Right forelimb (tissue), 1 donor: ENCODE measurements at places on chromosomes 1 and 21.
A peak's percentile ranks its signal among the peaks of the same experiment; 100 is the strongest.

DNA sequence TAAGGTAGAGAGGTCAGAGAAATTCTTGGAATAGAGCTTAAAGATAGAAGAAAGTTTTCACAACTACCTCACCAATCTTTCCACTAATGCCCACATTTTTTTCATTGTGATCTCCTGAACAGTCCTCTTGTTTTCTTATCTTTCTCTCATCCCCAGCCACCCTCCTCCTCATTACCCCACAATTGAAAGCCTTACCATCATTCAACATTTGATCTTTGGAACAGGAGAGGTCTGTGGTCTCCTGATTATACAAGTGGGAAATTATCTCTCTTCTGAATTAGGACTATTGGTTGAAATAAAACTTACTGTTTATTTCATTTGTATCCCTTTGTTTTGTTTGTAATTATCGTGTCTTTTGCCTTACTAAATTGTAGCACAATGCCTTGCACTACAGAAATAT is 29.6 kb downstream of the DNAH14 start:
- DNase-seq: no peak

DNA sequence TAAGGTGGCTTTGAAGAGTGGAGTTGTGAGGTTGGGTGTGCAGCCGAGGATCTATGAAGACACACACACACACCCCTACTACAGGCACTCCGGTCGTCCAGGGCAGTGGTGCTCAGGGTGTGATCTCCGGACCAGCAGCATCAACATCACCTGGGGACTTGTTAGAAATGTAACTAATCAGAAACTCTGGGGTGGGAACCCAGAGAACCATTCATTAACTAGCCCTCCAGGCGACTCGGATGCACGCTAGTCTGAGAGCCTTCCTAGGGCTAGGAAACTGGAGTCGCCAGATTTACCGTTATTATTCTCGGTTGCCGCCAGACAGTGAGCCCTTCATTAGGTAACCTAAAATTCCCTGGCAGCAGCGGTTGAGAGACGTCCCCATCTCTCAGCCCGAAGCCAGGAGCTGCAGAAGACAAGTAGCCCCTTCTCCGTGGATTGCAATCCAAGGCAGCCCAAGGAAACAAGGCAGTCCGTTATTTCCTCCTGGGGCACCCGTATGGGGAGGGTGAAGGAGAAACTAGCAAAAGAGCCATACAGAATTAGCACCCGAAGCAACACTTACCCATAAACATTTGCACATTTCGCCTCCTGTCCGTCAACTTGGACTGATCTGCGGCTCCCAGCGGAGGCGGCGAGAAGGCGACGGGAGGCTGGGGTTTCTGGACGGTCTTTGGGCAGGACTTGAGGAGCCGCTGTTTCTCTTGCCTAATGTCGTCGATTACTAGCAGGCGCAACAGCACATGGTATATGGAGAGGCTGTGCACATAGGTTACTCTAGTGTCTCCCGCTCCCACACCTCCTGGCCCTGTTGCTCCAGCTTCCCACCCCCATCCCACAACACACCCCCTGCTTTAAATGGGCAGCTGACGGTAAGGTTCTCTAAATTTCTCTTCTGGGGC is 2.9 kb upstream of the CCN1 start:
- peak; percentile 80 for DNase-seq

- no peak for DNase-seq
These were observed 31.9 kb upstream of the TACSTD2 start for GRCh38 chr1:58608945-58609344.

GRCh38 chr21:36671836-36672235 is 27.1 kb upstream of the SIM2 start:
- no peak for DNase-seq

DNA sequence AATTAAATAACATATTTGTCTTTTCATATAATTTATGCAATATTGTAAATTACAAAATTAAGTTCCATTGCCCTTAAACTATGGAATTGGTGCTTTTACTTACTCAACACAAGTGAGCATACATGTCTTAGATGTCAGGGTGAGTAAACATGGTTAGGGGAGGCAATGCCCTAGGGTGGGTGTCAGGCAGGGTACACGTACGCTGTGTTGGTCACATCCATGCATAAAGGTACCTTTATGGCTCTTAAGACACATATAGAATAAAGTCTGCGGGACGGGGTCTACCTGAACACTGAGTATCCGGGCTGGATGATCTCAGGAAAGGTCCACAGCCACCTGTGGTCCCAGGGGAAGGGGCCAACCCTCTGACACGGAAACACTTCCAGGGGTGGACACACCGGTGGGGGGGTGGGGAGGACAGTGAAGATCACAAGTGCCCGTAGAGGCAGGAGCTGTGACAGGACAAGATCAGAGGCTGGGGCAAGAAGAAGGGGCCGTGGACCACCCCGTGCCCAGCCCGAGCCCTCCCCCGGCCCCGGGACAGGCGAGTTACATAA is 720 bp downstream of the LIN9 start:
- no peak for DNase-seq

DNA sequence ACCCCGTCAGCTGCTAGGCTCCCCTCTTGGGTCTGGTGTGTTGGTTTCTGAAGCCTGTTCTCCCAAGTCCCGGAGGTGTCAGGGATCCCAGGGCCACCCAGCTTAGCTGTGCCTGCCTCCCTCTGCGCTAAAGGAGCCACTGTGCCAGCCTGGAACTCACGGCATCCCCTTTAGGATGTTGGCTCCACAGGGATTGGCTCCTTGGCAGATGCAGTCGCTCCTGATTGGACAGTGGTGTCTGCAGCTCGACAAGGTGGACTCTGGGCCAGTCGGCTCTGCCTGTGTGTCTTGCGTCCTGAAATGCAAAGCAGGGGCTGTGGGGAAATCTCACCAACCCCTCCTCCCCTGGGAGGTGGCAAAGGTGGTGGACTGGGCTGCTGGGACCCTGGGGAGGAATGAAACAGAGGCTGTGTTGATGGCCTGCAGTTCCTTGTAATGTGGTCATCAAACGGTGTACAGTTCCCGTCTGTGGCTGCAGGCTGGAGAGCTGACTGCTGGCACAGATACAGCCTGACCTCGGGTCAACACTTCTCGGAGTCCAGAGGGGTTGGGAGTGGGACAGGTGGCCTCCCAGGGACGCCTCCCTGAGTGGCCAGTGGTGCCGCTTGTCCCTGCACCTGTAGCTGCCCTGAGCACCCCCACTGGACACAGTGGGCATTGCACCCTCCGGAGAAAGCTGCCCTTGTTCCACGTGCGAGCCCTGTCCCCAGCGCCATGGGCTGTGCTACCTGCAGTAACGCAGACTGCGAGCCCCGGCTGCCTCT is 11.5 kb upstream of the KCNAB2 start:
- no peak for DNase-seq

DNA sequence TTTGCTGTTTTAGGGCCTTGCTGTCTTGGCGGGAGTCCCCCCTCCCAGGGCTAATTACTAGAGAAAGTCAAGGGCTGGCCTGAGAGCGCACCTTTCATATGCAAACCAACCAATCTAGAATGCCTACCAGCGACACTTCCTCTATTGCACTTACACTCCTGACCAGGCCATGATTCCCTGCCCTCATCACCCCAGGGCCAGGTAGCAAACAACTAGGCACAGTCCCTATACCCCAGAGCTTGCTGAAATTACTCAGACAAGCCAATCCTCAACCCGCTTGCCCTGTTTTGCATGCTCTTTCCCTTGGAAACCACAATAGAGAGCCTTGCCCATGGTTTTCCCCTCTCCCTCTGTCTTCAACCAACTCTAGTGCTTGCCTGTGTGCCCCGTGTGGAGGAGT is 70.3 kb downstream of the URB2 start:
- no peak for DNase-seq

DNA sequence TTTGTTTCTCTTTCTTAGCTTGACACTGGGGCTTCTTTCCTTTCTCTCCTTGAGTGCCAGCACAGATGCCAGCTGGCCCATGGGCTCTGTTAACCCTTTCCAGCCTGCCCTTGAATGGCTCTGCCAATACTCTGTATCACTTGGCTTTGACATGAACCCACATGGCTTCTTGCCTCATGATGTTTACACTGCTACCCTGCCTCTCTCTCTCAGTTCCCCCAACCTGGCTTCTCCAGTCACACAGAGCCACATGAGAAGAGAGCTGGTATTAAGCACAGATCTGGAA is 262.4 kb downstream of the OMA1 start:
- no peak for DNase-seq

GRCh38 chr21:22710721-22711120 is 1712.5 kb downstream of the NCAM2 start:
- DNase-seq: no peak
